NCI-H1930 (cell line): ENCODE measurements at places on chromosomes 12 and 14.

- DNase-seq: no peak
Observed at GRCh38 chr12:31215518-31216232, 110.3 kb downstream of the SINHCAF start.

DNA sequence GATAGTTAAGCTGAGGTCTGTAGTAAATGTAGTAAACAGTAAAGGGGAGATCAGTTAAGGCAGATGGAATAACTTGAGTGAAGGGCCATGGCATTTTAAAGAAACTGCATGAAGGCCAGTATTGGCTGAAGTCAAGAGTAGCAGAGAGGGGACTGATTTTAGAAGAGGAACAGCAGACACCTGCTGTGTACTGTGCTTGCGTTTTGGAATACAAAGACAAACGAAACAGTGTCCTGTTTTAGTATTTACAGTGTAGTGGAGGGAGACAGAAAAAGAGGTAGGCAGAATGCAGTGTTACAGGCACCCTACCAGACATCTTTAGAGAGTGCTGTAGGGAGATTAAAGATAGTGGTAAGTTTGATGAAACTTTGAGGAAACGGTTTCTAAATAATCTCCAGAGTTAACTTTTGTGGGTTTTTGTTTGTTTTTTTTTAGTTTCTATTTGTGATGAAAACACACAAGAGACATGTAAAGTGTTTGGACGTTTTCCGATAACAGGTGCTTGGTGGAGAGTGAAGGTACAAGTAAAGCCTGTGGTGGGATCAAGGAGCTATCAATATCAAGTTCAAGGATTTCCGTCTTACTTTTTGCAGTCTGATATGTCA, 2.1 kb downstream of the HELB start:
- DNase-seq: no peak

GRCh38 chr14:71238835-71239234, 331.6 kb downstream of the PCNX1 start:
- DNase-seq: no peak

DNA sequence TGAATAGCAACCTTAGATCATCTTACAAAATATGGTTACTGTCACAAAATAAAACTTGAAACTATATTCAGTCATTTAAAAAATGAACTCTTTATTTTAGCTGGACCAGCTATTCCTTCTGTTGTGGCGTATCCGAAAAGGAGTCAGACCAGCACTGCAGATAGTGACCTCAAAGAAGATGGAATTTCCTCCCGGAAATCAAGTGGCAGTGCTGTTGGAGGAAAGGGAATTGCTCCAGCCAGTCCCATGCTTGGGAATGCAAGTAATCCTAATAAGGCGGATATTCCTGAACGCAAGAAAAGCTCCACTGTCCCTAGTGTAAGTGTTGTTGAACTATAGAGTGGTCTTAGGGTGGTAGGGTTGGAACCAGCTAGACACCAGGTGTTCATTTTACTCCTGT, 47.7 kb downstream of the CKB start:
- DNase-seq: no peak
